AG20443 (cell line): ENCODE measurements at places on chromosomes 12 and 14.

- DNase-seq = no peak
Observed at GRCh38 chr12:73678335-73678734, 859.3 kb upstream of the ATXN7L3B start.

DNA sequence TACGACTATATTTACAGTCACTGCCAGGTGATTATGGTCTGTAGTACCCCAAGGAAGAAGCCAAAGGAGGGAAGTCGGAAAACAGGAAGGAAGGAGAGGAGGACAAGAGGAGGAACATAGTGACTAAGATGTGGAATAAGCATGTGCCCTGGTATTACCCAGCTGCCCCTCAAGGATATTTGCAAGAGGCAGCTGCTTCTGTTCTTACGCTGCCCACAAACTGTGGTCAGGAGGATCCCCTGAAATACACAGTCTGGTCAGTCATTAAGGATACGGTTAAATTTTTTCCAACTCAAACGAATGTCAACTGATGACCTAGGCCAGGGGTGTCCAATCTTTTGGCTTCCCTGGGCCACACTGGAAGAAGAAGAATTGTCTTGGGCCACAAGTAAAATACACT lies 126.5 kb downstream of the CMAS start:
- no peak for DNase-seq

DNA sequence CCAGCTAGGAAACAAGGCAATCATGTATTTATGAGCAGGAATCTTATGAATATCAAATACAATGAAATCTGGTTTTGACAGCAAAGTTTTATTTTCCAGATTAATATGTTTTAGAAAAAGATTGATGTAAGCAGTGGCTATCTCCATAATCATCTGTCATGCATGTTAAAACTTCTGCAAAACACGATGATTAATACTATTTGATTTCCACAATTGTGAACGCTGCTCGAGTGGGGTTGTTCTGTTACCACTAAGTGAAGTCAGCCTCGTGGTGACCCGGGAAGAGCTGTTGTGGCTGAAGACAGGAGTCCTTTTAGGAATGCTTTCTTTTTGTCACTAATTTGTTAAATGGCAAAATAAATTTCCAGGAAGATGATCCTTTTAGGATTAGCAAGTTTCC lies 9.4 kb downstream of the CFAP251 start:
- DNase-seq = no peak

GRCh38 chr14:32808644-32809043 lies 130.0 kb upstream of the NPAS3 start:
- DNase-seq = peak; percentile 30

DNA sequence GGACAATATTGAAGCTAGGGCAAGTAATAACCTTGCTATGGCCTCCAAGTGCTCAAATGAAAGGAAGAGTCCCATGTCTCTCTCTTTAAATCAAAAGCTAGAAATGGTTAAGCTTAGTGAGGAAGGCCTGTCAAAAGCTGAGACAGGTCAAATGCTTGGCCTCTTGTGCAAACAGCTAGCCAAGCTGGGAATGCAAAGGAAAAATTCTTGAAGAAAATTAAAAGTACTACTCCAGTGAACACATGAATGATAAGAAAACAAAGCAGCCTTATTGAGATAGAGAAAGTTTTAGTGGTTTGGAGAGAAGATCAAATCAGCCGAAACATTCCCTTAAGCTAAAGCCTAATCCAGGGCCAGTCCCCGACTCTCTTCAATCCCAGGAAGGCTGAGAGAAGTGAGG lies 84.1 kb upstream of the PLEKHA5 start:
- no peak for DNase-seq

DNA sequence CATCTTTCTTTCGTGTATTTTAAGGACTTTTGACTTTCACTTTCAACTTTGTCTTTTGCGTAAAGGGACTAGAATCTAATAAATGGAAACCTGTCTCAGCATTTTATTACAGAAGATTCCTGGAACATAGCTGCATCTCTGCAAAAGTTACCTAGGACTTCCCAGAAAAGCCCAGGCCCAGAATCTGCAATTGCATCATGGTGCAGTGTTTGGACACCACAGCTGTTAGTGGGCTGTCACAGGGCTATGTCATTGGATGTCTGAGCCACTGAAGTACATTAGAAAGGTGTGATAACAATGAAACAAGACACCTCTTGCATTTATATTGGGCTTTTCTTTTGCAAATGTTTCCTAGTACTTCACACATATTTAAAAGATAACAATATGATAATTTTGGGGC lies 199.9 kb upstream of the IGF1 start:
- DNase-seq = no peak

- no peak for DNase-seq
Observed at GRCh38 chr12:108364879-108365278, 25.8 kb upstream of the CMKLR1 start.

DNA sequence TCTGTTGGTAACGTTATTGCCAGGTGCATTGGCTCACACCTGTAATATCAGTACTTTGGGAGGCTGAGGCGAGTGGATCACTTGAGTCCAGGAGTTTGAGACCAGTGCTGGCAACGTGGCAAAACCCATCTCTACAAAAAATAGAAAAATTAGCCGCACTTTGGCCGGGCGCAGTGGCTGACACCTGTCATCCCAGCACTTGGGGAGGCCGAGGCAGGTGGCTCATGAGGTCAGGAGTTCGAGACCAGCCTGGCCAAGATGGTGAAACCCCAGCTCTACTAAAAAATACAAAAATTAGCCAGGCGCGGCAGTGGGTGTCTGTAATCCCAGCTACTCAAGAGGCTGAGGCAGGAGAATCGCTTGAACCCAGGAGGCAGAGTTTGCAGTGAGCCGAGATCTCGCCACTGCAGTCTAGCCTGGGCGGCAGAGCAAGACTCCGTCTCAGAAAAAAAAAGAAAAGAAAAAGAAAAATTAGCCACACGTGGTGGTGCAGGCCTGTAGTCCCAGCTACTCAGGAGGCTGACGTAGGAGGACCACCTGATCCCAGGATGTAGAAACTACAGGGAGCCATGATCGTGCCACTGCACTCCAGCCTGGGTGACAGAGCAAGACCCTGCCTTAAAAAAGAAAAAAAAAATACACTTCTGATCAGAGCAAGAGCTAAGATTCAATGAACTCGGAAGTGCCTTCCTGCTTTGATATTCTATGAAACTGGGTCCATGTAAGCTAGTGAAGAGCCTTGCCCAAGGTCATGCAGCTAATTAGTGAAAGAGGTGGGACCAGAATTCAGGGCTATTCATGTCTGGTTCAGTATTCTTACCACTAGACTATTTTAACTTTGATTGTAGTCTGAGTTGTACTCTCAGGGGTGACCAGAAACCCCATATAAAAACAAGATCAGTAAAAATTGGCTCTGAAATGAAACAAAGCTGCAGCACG lies 4.2 kb upstream of the RNASE8 start:
- no peak for DNase-seq

DNA sequence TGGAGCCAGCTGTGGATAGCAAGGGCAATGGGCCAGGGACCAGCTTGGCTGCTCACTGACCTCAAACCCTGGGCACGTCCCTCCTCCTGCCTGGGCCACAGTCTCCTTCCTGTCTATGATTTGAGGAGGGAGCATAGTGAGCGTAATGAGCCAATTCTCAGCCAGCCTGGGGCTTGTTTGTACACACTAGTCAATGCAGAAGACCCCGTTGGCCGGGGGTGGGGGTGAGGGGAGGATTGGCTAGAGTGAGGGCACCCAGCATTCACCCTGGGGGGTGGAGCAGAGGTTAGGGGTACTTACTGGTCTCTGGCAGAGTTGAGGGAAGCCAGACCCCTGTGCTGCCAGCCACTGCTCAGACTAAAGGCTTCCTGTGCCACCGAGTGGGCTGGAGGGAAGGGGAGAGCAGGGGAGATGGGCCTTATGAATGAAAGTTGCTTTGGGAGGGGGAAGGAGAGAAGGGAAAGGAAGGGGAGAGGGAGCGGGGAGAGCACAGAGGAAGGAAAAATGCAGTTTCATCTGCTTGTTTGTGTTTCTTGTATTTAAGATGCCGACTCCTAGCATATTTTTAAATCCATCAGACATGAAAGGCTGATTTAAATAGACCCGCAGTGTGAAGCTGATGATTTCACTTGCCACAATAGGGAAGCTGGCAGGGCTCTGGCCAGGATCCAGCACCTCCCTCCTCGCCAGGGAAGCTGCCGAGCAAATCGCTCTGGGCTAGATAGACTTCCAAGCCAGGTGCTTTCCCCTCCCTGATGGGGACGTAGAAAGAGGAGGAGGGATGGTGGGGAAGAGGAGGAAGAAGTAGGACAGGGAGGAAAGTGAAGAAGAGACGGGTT lies 114.0 kb downstream of the PRMT8 start:
- DNase-seq = peak; percentile 29

DNA sequence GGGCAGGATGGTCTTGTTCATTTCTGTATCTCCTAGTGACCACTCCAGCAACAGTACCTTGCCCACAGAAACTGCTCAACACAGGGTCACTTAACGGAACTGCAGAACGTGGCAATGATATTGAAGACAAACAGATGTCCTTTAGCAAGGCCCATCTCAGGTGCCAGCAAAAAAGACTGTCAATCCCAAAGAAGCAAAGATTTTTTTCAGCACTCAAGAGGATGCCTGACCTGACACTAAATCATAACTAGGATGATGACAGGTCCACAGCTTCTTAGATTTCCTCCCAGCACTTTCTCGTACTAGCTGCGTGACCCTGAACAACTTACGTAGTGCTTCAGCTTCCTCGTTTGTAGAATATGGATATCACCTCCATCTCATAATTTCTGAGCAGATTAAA lies 39.4 kb downstream of the ATP2B1 start:
- DNase-seq = no peak

- DNase-seq = peak; percentile 47
Observed at GRCh38 chr12:96986883-96987523, 79.9 kb downstream of the NEDD1 start.

GRCh38 chr14:74349757-74350156 lies 1.5 kb downstream of the VRTN start:
- no peak for DNase-seq

- DNase-seq = no peak
Observed at GRCh38 chr12:24364921-24365320, 415.5 kb upstream of the SOX5 start.
